Neural progenitor cell (in vitro differentiated cells): ENCODE measurements at places on chromosomes 3 and 15.

DNA sequence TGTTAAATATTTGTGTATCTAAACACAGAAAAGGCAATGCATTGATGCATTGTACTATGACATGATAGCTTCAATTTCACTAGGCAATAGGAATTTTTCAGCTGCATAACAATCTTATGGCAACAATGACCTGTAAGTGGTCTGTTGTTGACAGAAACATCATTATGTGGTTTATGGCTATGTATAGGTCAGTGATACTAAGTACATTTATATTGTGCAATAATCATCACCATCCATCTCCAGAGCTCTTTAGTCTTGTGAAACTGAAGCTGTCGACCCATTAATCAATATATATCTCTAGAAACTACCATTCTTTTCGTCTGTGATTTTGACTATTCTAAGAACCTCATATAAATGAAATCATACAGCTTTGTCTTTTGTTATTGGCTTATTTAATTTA lies 200.1 kb upstream of the ZNF717 start:
- DNase-seq = no peak

- DNase-seq = peak; percentile 56
Measured at GRCh38 chr3:156174229-156174847, 54.0 kb downstream of the KCNAB1 start.

DNA sequence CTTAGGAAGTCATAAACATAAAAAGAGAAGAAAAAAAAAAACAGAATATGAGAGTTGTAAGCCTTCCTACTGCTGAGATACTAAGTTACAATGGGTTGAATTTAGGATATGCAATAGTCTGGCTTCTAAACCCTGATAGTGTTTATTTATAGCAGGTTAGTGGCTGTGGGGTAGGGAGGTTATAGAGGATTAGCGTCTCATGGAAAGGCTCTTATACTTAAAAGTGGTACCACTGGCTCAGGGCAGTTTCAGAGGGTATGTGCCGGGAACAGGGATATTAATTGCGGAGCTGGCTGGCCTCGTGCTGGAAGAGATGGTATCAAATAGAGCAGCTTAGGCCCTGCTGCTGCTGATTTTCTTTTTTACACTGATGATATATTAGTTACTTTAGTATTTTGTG lies 60.8 kb downstream of the PFN2 start:
- no peak for DNase-seq

DNA sequence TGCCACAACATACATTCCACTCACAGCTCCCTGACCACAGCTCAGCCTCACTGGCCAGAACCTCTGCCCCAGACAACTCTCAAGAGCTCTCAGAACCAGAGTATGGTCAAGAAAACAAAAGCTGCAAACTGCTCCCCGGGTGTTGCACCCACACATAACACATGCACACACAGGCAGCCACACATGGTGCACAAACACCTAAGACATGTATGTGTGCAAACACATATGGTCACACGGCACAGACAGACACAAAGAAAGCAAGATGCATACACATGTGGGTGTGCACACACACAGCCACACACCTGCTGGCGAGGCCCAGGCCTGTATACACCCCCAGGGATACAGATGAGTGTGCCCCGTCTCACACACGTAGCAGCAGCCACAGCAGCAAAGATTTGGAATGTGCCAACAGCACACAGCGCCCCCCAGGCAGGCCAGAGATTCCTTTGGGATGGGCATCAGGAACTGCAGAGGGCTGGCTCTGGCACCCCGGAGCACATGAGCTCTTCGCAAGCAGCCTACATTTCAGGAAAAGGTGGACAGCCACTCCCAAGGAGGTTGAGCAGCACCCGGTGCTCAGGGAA lies 6.6 kb downstream of the KLF15 start:
- no peak for DNase-seq

GRCh38 chr3:107598926-107599771 lies 76.4 kb downstream of the BBX start:
- DNase-seq = peak; percentile 44

GRCh38 chr15:59894835-59895234 lies 109.3 kb upstream of the FOXB1 start:
- DNase-seq = no peak

DNA sequence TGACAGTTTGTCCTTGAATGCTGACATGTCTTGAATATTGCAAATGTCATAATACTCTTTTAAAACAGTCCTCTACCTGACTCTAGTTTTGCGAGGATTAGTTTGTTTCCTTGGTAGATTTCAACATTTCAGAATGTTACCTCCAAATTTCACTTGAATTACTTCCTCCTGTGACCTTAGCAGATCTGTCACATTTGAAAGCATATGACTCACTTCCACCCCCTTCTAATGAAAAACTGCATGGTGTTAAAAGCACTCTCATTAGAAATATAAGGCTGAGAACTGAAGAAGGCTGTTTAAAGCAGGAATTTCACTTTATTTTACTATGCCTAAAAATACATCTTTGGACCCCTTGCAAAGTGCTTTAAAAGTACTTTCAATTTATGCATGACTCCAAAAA lies 598.7 kb upstream of the TGFBR2 start:
- no peak for DNase-seq

DNA sequence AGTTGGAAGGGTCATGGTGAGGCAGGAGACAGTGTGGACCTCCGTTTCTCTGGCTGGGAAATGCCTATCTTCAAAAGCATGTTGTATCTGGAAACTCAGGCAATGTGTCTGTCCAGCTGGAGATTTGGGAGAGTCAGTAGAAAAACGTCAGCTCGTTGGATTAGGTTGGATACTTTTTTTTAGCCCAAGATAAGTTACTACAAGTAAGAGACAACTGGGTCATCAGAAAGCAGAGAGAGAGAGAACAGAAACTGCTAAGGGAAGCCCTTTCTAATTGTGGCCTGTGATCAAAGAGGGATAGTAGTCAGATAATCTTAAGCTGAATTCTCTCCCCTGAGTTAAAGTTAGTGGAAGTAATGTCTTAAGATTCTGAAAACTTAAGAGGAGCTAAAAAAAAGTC lies 78.9 kb upstream of the ZNF280D start:
- DNase-seq = peak; percentile 11

- DNase-seq = peak; percentile 51
Measured at GRCh38 chr3:127043041-127043641, 60.2 kb downstream of the PLXNA1 start.
